ENCODE measurements at places on chromosomes 7 and 10.

GRCh38 chr7:7706101-7706511, 12.3 kb downstream of the RPA3 start:
- no peak for DNase-seq

GRCh38 chr10:28734938-28735759, 57.8 kb downstream of the BAMBI start:
- DNase-seq, result no peak

DNA sequence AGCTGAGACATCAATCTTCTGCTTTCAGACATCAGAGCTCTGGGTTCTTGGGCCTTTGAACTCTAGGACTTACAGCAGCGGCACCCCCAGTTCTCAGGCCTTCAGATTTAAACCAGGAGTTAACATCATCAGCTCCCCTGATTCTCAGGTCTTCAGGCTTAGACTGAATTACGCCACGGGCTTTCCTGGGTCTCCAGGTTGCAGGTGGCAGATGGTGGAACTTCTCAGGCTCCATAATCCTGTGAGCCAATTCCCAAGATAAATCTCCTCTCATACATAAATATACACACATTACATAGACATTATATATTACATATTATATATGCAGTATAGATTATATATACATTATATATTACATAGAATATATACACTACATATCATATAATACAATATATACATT, 408.9 kb upstream of the AUTS2 start:
- DNase-seq, result no peak

GRCh38 chr7:39365751-39366295, 200.4 kb upstream of the YAE1 start:
- DNase-seq, result no peak

DNA sequence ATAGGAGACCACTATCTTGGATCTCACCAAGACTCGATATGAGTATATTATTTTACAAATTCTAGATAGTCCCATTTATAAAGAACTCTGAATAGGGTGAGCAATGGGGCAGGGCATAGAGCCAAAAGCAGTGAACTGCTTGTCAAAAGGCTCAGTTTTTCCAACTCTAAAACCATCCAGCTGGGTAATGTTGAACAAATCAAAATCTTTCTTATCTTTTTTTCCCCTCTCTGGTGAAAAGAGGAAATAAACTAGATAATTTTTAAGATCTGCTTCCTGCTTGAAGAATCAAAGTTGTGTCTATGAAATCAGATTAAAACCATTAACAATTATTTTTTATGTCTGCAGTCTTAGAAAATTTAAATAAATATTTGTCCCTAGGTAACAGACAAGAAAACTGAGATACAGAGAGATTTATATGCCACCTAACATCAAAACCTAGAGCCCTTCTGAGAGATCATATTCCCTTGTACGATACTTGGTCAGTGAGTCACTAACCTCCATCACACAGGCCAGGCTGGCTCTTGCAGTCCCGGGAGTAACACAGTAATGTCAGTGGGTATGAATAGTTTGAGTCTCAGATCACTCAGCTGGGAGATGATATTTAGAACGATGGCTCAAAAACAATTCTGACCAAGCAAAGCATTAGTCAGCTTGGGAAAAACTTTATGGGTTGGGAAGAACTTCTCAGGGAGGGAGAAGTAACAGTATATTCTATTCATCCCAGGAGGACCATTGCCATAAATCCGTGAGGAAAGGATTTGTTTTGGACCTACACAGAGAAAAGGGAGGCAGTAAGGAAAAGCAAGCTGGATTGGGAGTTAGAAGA, 178.8 kb downstream of the REEP3 start:
- DNase-seq, result no peak

- no peak for DNase-seq
Measured at GRCh38 chr7:70208236-70209063, 610.2 kb downstream of the AUTS2 start.

GRCh38 chr10:61608255-61609033, 54.3 kb upstream of the CABCOCO1 start:
- no peak for DNase-seq

GRCh38 chr10:78225594-78225993, 191.9 kb downstream of the RPS24 start:
- DNase-seq, result no peak

- DNase-seq, result no peak
Measured at GRCh38 chr10:30384701-30385201, 35.7 kb upstream of the MTPAP start.

DNA sequence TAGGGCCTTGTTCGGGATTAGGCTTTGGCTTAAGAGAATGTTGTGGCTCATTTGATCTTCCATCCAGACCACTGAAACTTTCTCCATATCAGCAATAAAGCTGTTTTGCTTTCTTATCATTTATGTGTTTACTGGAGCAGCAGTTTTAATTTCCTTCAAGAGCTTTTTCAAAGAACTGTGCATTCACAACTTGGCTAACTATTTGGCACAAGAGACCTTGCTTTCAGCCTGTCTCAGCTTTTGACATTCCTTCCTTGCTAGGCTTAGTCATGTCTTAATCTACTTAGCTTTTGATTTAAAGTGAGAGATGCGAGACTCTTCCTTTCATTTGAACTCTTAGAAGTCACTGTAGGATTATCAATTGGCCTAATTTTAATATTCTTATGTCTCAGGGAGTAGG, 19.1 kb upstream of the AKR1B1 start:
- no peak for DNase-seq

DNA sequence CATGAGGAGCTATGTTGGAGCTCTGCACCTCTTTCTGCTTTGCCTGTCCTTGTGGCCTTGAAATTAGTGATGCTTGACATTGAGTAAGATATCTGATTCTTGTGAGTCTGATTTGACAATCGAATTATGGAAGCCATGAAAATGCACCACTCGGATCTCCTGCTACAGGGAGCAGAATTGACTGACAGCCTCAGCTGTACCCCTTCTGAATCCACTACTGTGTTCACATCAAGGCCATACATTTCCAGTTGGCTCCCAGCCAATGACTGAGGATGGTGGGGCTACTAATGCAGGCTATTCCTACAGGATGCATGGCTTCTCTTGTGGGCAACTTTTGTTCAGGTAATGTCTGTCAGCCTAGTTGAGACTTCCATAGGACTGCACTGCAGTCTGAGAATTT, 321.9 kb downstream of the REEP3 start:
- no peak for DNase-seq

GRCh38 chr10:34543716-34544115, 271.4 kb downstream of the PARD3 start:
- DNase-seq, result no peak

DNA sequence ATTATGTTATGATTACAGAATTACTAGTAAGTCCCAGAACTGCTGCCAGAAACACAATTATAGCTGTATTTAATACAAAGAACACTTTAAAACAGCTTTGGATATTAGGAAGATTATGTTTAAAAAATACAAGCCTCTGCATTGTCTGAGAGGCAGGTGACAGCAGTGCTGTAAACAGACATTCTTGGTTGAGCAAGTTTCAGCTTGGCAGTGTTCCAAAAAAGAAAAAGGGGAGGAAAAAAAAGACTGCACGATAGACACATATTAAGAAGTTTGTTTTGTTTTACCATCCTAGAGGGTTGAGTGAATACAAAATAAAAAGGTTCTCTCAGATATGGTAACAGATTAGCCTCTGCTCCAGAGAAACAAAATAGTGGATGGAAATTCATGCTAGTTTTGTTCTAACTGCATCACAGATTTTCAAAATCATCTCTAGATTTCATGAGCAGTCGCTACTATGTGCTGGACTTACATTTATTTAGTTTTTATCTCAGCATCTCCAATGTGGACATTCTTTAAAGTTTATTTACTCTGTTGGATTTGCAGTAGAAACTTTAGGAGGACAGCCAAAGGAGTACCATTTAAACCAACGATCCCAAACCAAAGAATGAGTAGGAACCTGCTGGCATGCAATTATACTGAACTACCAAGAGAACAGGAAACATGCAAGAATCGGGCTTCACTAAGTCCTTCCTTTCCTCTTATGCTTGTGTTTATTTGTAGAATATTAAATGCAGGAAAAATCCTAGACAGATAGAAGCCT, 9.0 kb downstream of the FAM204A start:
- DNase-seq, result no peak

- DNase-seq, result peak; percentile 2
Measured at GRCh38 chr7:21256310-21256877, 171.5 kb upstream of the SP4 start.

GRCh38 chr7:72362246-72362645, 49.9 kb downstream of the CALN1 start:
- no peak for DNase-seq

GRCh38 chr7:20783125-20783699, 3.5 kb downstream of the SP8 start:
- DNase-seq, result no peak

- peak; percentile 17 for DNase-seq
Measured at GRCh38 chr10:62817121-62817765, 1.1 kb upstream of the EGR2 start.

Measured in GM18507 (cell line).